ENCODE measurements at places on chromosomes 2 and 18.

DNA sequence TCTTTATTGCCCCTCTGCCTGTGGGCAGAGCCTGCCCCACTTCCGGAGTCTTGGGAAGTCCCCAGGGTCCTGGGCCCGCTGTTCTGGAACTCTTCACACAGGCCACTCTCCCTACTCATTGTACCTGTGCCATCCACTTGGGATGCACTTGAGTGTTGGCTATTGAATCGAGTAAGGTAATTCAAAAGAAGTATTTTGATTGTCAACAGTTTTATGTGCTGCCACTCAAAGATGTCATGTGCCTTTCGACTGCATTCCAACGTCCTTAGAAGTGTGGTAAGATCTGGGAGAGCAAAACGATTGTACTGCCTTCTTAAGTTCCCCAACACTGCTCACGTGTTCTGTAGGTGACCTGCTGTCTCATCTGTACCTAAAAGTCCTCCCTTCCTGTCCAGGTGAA is 77.0 kb upstream of the SMIM21 start:
- DNase-seq, result no peak

DNA sequence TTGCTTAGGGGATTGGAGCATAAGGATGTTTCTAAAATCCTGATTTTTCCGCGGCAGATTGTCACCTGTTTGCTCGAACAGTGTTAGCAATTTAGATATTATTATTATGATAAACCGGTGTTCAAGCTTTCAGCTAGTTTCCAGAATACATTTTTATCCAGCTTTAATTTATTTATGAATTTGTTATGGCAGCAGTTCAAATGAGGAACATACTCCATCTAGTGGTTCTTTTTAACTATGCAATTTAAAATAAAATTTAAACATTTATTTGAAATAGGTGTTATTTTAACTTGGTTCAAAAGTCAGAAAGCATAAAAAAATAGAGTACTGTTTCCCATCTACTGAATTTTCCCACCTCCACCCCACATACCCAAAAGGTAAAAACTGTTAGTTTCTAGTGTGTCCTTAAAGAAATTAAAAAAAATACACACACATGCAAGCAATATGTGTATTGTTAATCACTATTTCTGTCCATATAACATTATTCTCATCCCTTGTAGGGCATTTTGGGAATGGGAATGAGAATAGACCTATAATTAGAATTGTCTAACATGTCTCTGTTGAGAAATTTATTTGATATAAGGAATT is 23.2 kb downstream of the ACOXL start:
- DNase-seq, result no peak

GRCh38 chr2:179410552-179411356 is 146.1 kb upstream of the SESTD1 start:
- peak; percentile 18 for DNase-seq

- no peak for DNase-seq
Measured at GRCh38 chr2:60553495-60554073, at the start of gene BCL11A. BCL11A (minus strand) TSS chr2:60553654; CDS start chr2:60553270, 384 bp downstream.

- peak; percentile 55 for DNase-seq
Measured at GRCh38 chr18:59988098-59988706, 88.4 kb downstream of the PMAIP1 start.

- DNase-seq, result no peak
Measured at GRCh38 chr2:18684206-18685038, 95.1 kb upstream of the NT5C1B start.

- DNase-seq, result peak; percentile 12
Measured at GRCh38 chr2:2828774-2829368, 497.8 kb upstream of the MYT1L start.

DNA sequence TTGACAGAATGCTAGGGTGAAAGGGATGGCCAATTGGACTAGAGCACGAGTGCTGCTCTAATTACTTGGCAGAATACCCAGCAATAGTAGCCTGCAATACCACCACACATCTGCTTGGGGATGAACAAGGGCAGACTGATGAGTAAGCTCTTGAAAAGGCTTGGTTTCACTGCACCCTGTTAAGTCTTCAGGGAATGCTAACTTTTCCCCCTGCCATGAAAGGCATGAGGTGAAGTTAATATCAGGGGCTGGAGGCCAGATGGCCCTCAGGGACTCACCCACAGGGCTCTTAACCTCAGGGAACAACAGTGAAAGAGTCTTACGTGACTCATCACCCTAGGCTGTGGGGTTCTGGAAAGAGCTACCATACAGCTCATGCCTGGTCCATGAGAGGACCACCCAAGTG is 51.7 kb upstream of the MYL1 start:
- no peak for DNase-seq

All from activated CD4-positive, alpha-beta memory T cell treated with anti-CD3 and anti-CD28 coated beads, Interleukin-2, amount 10 ng/mL, durations not matched to agents 7 days and 5 days (primary cell).